Astrocyte of the cerebellum (primary cell): ENCODE measurements at places on chromosomes 11 and 22.

GRCh38 chr11:87443707-87444106 lies 406.0 kb downstream of the TMEM135 start:
- DNase-seq: no peak

- no peak for DNase-seq
Measured at GRCh38 chr11:68303083-68303482, 9.3 kb upstream of the LRP5 start.

- no peak for DNase-seq
Measured at GRCh38 chr11:22761066-22761465, 68.5 kb downstream of the SVIP start.

DNA sequence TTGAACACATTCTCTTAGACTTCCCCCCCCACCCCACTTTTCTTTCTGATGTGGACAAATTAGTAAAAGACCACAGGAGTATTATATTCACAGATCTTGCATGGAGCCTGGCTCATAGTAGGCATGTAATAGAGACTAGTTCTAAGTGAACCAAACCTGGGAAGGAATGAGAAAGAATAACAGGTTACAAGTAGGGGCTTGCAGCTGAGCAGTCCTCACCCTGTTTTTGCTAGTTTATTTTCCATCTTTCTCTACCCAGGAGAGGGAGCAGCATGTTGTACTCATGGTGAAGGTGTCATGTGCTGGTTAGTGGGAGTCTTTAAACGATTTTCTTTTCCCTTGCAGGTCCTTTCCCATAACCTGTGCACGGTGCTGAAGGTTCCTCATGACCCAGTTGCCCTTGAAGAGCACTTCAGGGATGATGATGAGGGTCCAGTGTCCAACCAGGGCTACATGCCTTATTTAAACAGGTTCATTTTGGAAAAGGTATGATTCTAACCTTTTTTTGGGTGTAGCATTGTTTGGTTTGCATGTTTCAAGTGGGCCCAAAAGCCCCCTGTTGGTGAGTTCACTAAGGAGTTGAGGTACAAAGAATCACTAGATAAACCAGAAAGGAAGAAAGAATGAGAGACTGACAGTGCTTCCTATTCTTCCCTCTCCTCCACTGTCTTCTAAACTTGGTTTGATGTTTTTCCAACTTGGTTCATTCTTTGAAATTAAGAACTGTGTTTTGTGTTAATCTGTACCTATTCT lies 30.1 kb downstream of the SWAP70 start:
- no peak for DNase-seq

DNA sequence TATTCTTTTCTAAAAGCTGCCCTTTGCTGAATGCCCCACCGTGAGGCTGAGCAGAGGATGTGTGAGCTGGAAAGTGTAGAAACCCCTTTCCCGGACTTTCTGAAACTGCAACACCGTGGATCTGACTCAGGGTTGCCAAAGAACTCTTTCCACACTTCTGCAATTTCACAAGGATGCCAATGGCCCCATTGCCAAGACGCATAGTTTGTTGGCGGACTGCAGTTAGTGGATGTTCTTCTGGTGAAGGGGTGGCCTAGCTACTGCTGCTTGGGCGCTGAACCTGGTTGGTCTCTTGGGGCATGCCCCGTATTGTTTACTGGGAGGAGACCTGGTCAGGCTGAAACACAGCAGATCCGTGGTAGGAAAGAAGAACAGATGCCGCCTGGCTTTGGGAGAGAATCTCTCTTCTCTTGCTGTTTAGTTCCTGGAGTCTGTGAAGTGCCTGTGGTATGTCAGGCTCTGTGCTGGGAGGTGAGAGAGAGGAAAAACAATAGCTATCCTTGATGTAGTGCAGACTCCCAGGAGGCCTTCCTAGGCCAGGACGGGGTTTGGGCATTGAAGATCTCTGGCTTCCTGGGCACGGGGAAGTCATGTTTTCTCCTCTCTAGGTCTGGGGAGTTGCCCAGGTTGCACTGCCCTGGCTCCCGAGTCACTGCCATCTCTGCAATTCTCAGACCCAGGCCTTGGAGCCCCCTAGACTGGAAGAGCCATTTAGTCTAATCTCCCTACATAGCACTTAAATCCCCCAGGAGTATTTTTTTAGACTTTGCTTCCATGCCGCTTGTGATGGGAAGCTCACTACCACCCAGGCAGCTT lies 26.9 kb downstream of the CD82 start:
- DNase-seq: no peak

GRCh38 chr11:221998-222789 lies 13.9 kb downstream of the SIRT3 start:
- no peak for DNase-seq

GRCh38 chr11:116651098-116651736 lies 121.6 kb downstream of the BUD13 start:
- no peak for DNase-seq

DNA sequence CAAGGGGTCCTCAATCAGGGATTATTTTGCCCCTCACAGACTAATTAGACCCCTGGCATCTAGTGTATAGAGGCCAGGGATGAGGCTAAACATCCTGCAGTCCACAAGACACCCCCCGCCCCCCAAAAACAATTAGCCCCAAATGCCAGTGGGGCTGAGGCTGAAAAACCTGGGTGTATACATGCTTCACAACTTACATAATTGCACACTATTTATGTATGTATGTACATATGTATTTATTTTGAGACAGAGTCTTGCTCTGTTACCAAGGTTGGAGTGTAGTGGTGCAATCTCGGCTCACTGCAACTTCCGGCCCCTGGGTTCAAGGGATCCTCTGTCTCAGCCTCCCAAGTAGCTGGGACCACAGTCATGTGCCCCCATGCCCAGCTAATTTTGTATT lies 28.8 kb upstream of the SHANK2 start:
- DNase-seq: no peak

GRCh38 chr11:102118937-102119336 lies 8.7 kb downstream of the YAP1 start:
- no peak for DNase-seq

- DNase-seq: no peak
Measured at GRCh38 chr11:74471668-74472429, 4.5 kb upstream of the KCNE3 start.

DNA sequence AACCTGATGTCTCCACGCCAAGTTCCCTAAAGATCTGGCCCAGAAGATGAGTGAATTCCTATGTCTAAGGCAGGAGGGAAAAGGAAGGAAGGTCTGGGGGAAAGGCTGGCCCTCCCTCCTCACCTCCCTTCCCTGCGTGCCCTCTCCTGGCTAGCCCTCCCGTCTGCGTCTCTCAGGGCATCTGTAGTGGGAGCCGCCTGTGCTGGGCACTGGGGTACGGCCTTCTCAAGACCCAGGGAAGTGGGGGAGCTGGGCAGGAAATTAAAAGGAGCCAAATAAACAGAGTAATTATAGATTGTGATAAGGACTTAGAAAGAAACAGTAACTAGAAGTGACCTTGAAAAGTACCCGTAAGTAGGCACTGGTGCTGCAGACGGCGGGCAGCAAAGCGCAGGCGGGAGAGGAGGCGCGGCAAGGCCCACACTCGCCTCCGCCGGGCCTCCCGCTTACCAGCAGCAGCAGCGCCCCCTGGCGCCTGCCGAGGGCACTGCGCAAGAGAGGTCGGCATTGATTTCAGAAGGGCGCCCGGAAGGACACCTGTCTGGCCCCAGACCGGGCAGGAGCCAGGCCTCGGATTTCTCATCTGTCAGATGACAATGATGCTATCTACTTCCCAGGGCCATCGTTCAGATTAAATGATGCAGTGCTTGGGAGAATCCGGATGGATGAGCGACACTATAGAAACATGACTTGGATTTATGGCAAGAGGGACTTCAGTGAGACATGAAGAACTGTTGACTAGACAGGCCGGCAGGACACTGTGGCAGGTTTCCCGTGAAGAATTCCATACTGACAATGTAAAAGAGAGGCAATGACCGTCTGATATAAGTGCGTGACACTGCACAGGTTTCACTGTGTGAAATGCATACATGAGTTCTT lies 7.3 kb downstream of the KCNJ1 start:
- DNase-seq: no peak

DNA sequence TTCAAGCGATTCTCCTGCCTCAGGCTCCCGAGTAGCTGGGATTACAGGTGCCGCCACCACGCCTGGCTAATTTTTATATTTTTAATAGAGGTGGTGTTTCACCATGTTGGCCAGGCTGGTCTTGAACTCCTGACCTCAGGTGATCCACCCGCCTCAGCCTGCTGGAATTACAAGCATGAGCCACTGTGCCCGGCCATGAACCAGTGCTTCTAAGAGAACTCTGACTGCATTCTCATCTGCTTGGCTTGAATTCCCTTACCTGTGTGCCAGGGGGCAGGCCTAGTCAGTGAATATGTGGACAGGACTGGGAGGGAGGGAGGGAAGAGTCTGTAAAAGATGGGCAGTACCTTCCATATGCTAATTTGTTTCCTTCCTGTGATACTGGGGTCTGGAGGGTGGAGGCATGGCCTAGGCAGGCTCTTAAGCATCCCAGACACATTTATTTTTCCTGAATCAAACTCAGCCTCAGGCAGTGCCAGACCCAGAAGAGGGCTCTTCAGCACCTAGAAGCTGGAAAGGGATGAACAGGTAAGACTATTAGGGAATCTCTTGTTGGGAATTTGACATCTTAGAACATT lies 6.6 kb downstream of the RPS25 start:
- no peak for DNase-seq

DNA sequence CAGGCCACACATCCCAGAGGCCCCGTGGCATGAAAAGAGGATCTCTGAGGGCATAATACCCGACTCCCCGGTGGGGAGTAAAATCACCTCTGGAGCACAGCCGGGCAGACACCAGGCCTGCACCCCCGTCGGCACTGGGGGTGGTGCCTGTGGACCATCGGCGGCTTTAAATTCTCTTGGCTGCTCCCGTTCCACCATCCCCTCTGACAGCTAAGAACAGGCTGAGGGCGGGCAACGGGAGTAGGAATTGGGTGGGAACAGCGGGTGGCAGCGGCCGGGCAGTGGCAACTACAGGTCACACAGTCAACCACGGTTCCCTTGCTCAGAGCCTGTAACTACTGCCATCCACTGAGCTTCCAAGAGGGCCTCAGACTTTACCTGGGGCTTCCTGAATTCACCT lies 40.2 kb upstream of the MOB2 start:
- DNase-seq: no peak

DNA sequence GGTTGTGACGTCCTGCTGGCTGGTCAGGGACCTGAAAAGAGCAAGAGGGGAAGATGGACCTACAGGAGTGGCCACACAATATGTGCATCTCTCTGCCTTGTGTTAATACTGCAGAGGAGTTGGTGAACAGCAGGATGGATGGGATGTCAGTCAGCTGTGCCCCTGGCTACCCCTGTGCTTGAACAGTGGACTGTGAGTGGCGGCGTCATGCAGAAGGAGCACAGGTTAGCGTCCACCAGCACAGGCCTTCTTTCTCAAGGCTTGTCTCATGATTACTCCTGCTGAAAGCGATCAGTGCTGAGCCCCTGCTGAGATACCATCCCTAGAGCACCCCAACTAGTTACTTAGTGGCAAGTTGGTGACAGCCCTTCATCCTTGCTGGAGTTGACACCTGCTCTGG lies 3.8 kb upstream of the CHKB start:
- no peak for DNase-seq

GRCh38 chr11:102346748-102347461 lies at the start of gene BIRC2:
Gene BIRC2 (plus strand): TSS chr11:102347214. CDS start chr11:102349855, 2,641 bp downstream.
- peak; percentile 72 for DNase-seq

DNA sequence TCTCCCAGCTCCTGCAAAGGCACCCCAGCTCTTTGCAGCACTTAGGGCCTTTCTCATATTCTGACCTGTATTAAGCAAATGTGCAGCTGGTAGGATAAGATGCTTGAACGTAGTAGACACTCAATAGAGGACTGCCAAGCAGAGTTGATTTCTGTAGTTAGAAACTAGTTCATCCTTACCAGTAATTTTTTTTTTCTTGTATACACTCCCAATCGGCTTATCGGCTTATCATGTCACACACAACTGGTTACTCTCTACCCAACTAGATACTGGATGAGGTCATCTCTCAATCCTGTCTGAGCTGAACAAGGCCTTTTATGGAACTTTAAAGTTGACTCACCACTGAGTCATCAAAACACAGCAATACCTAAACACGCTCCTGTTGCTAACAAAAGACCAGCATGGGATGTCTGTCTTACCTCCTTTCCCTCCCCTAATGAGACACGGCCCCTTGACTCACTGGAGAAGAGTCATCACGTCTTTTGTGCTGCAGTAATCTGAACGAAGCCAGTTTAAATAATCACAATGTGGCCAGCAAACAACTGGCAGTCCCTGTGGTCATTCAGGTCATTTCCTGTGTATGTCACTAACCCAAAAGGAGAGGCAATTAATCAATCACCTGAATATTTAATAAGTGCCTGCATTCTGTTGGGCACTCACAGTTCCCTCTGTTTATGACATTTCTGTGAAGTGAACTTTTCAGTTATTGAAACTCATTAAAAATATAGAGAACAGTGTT lies 7.5 kb upstream of the WEE1 start:
- DNase-seq: peak; percentile 100
